HepG2 (cell line): ENCODE measurements at places on chromosomes 12 and 14. TPM values are rescaled to one million over a fixed set of nuclear protein-coding genes. Genes with fewer than 3 reads are reported as not detected.

The PRKCH gene
- polyA plus RNA-seq: 0.47 and 0.48 TPM in 2 replicates

GRCh38 chr12:119369907-119370546, 35.5 kb downstream of the CCDC60 start:
- DNase-seq: no peak
- no peaks in the 10 kb centered on the region for H3K27me3 ChIP-seq
- no peak overlapping the region for H3K4me3 ChIP-seq

DNA sequence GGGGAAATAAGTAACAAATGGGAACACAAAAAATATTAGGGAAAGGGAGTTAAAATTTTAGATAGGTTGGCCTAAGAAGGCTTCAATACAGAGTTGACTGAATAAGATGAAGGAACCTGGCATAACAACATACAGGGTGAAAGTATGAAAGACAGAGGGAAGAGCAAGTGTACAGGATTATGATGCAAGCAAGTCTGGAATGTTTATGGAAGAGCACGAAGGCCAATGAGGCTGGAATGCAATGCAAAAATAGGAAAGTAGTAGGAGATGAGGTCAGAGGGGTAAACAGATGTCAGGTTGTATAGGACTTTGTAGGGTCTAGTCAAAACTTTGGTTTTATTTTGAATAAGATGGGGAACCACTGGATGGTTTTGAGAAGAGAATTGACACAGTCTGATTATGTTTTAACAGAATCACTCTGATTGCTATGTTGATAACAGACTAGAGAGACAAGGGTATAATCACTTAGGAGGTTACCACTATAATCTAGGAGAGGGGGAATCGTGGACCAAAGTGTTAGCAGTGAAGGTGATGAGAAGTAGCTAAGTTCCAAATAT, 96.8 kb downstream of the OSBPL8 start:
- no peak overlapping the region for H3K27ac ChIP-seq
- no peaks in the 10 kb centered on the region for H3K36me3 ChIP-seq
- H3K4me3 ChIP-seq: no peak overlapping the region
- H3K27me3 ChIP-seq: no peaks in the 10 kb centered on the region
- peak; percentile 16 for DNase-seq

The RTRAF gene
- 118 and 137 TPM in 2 replicates for polyA plus RNA-seq

- DNase-seq: peak; percentile 15
- H3K4me1 ChIP-seq: no peaks in the 10 kb centered on the region
- H3K36me3 ChIP-seq: no peaks in the 10 kb centered on the region
- H3K27ac ChIP-seq: no peak overlapping the region
Observed at GRCh38 chr12:112855375-112855774, 51.4 kb upstream of the OAS1 start.

- DNase-seq: no peak
- no peak overlapping the region for H3K27ac ChIP-seq
- no peaks in the 10 kb centered on the region for H3K4me1 ChIP-seq
- no peak overlapping the region for H3K4me3 ChIP-seq
- H3K36me3 ChIP-seq: no peaks in the 10 kb centered on the region
Observed at GRCh38 chr12:4119157-4119761, 154.3 kb upstream of the CCND2 start.

DNA sequence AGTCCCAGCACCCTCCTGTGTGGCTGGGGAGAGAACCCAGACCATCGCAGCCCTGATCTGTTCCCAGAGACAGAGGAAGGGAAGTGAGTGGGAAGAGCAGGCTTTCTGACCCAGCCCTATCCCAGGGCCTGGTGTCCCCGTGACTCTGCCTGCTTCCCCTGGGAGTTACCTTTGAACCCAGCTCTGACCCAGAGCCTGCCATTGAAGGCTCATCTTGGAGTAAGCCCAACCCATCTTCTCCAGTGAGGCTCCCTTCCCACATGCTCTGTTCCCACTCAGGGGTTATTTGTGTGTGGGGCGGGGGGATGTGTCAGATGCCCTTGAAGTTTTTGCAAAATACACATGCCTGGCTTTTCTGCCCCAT, 6.0 kb downstream of the TMEM63C start:
- H3K36me3 ChIP-seq: no peaks in the 10 kb centered on the region
- H3K27me3 ChIP-seq: peaks cover 9% of the 10 kb centered on the region; the same call in 2 of the 3 replicates
- no peak overlapping the region for H3K27ac ChIP-seq
- peaks cover 47% of the 10 kb centered on the region for H3K4me1 ChIP-seq

DNA sequence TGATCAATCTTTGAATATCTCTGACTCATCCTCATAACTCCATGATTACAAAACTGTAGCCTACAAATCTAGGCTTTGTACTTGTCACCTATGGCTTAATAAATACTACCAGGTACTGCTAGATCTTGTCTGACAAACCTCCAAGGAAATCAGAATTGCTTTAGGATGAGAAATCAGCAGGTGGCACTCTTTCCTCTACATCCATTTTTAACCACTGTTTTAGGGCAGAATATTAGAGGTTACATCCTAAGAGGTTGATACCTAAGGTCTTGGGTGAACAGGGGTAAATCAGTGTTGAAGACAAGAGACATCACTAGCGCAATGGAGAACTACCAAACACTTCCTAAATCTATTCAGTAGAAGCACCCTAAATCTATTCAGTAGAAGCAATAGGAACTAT, 63.1 kb upstream of the SOX5 start:
- DNase-seq: peak; percentile 28
- H3K4me3 ChIP-seq: no peak overlapping the region
- H3K36me3 ChIP-seq: no peaks in the 10 kb centered on the region
- H3K27ac ChIP-seq: no peak overlapping the region
- no peaks in the 10 kb centered on the region for H3K27me3 ChIP-seq
- H3K4me1 ChIP-seq: peaks cover 35% of the 10 kb centered on the region

DNA sequence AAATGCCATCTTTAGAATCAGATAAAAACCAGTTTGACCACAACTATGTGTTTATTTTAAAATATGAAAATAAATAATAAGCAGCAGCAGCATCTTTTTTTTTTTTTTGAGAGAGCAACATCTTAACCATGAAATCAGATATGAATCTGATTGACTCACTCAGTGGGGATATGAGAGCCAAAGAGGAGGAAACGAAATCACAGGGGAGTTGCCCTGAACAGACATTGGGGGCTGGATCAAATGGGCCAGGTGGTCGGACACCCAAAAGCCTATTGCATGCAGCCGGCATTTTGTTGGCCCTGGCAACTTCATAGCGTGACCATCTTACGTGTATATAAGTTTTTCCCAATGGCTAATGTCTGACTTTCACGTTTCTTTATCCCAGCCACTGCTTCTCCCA, 321.1 kb downstream of the NPAS3 start:
- no peaks in the 10 kb centered on the region for H3K36me3 ChIP-seq
- H3K4me1 ChIP-seq: no peaks in the 10 kb centered on the region
- H3K27me3 ChIP-seq: no peaks in the 10 kb centered on the region
- H3K4me3 ChIP-seq: no peak overlapping the region
- no peak overlapping the region for H3K27ac ChIP-seq
- no peak for DNase-seq

The HCAR2 gene
- polyA plus RNA-seq: 5.6 and 9.2 TPM in 2 replicates

GRCh38 chr12:69238589-69239351, 599 bp upstream of the CPSF6 start:
- peaks cover 2% of the 10 kb centered on the region for H3K36me3 ChIP-seq
- H3K27ac ChIP-seq: peak overlapping the region; percentile 9
- peaks cover 33% of the 10 kb centered on the region for H3K4me1 ChIP-seq
- H3K4me3 ChIP-seq: peak overlapping the region; percentile 93
- DNase-seq: no peak
- H3K27me3 ChIP-seq: no peaks in the 10 kb centered on the region

DNA sequence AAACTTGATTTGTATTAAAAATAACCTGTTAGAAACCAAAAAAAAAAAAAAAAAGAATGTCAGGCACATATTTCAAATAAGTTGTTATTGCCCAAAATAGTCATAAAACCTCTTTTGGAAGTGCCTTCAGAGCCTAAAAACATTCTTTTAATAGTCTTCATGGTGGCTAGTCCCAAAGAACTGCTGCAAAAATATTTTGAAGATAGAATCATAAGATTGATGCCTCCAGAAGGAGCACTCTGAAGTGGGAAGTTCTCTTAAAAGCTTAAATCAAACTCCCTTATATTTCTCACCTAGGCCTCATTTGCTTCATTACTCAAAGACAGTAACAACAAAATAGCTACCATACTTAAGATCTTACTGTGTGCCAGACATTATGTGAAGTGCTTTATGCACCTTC, 27.2 kb upstream of the NT5DC3 start:
- H3K4me3 ChIP-seq: no peak overlapping the region
- no peaks in the 10 kb centered on the region for H3K36me3 ChIP-seq
- DNase-seq: no peak

The HOXC11 gene
- not detected in 2 replicates for polyA plus RNA-seq

- DNase-seq: no peak
- H3K4me3 ChIP-seq: no peak overlapping the region
- H3K27ac ChIP-seq: no peak overlapping the region
- H3K27me3 ChIP-seq: peaks cover 8% of the 10 kb centered on the region
Observed at GRCh38 chr14:104938960-104939359, 14.3 kb downstream of the PLD4 start.

The CMKLR1 gene
- not detected in 2 replicates for polyA plus RNA-seq

DNA sequence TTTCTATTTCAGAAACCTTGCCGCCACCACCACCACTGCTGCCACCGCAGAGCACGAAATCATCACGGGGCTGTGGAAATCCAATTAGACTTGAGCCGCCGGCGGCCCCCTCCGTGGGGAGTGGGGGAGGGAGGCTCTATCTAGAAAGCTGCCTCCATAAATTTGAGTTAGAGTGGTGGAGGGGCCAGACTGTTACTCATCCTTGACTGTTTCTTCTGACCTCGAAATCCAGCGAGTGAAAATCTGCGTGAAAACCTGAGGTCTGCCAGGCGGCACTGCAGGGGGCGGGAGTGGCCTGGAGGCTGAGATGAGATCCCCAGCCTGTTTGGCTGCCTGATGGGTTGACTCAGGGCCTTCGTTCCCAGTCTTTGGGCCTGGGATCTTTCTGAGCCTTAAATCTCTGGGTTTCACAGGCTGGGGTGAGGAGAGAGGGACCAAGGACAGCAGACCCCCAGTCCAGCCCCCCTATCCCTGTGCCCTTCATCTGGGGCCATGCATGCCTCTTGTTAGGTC, 29.9 kb downstream of the TSPAN9 start:
- H3K27ac ChIP-seq: peak overlapping the region; percentile 16
- peaks cover 72% of the 10 kb centered on the region for H3K4me1 ChIP-seq
- H3K27me3 ChIP-seq: no peaks in the 10 kb centered on the region
- no peak overlapping the region for H3K4me3 ChIP-seq
- H3K36me3 ChIP-seq: peaks cover 4% of the 10 kb centered on the region; the same call in 1 of the 3 replicates
